ENCODE measurements at places on chromosomes 7 and 10. TPM values are rescaled to one million over a fixed set of nuclear protein-coding genes. Genes with fewer than 3 reads are reported as not detected.

The TTYH3 gene
- total RNA-seq, result 106 TPM

DNA sequence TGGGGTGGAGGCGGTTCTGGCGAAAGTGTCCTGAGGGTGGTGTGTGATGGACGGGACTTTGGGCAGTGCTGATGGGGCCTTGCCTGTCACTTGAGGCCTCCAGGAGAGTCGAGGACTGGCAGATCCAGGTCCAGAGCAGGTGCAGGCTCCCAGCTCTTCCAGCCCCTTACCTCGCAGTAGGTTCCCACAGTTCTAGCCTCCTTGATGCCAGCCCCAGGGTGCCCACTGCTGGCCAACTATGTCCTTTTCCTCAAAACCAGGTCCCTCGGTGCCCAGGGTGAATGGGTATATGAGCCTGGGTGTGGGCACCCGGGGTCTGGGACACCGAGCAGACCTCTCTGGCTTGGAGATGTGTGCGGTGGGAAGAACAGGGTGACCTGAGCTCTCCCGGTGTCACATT is 8.3 kb downstream of the FAM20C start:
- no peak for DNase-seq

The LRRC17 gene
- 6.2 TPM for total RNA-seq

- DNase-seq, result no peak
These were observed 158.6 kb upstream of the MAGI2 start for GRCh38 chr7:79612022-79612421.

GRCh38 chr7:65251851-65252620 is 121.6 kb upstream of the ZNF92 start:
- DNase-seq, result peak; percentile 57

Measured in kidney epithelial cell (primary cell).